ENCODE measurements at places on chromosomes 7 and 10. TPM values are rescaled to one million over a fixed set of nuclear protein-coding genes. Genes with fewer than 3 reads are reported as not detected.

Gene EPHA1
- under 0.01 TPM for total RNA-seq

Gene FGFR2
- 0.17 TPM for total RNA-seq

Gene GHRHR
- total RNA-seq: not detected

Gene TFPI2
- 14.4 TPM for total RNA-seq

Gene H2BK1
- total RNA-seq: not detected

Gene PRSS1
- not detected for total RNA-seq

Gene BUB3
- 98.9 TPM for total RNA-seq

Gene THNSL1
- total RNA-seq: 5.6 TPM

Gene AGAP9
- 2.8 TPM for total RNA-seq

Gene CALHM1
- total RNA-seq: not detected

Gene FXYD4
- total RNA-seq: not detected

Gene BTBD16
- total RNA-seq: not detected

Gene AKR1E2
- 11.7 TPM for total RNA-seq

Gene KIAA1549
- 0.77 TPM for total RNA-seq

Gene C10orf53
- not detected for total RNA-seq

Gene SOSTDC1
- total RNA-seq: not detected

Gene TACC2
- total RNA-seq: 7.6 TPM

Gene OR6V1
- not detected for total RNA-seq

Gene NODAL
- not detected for total RNA-seq

Gene PTPN20
- 0.33 TPM for total RNA-seq

Gene SLC26A3
- not detected for total RNA-seq

Gene HPSE2
- 0.51 TPM for total RNA-seq

Gene UBE2D1
- 12.1 TPM for total RNA-seq

Gene ADAMTS14
- total RNA-seq: 1.8 TPM

Gene NPY4R2
- total RNA-seq: not detected

Gene GCC1
- total RNA-seq: 39.0 TPM

Gene ETV1
- total RNA-seq: 26.4 TPM

Gene MOSPD3
- 3.9 TPM for total RNA-seq

Gene PI4K2A
- total RNA-seq: 26.6 TPM

Gene MAP3K8
- 20.0 TPM for total RNA-seq

Gene OLAH
- total RNA-seq: not detected

Gene CALCR
- total RNA-seq: not detected

Gene SPDYE1
- under 0.01 TPM for total RNA-seq

Gene HMX3
- not detected for total RNA-seq

Gene EMX2
- total RNA-seq: not detected

Gene ASAH2B
- 2.3 TPM for total RNA-seq

Gene UPP1
- total RNA-seq: 9.0 TPM

Gene COL17A1
- under 0.01 TPM for total RNA-seq

Gene FOXP2
- 8.4 TPM for total RNA-seq
